ENCODE measurements at places on chromosomes 1 and 21.

- DNase-seq, result no peak
Observed at GRCh38 chr1:79117376-79117775, 110.8 kb upstream of the ADGRL4 start.

DNA sequence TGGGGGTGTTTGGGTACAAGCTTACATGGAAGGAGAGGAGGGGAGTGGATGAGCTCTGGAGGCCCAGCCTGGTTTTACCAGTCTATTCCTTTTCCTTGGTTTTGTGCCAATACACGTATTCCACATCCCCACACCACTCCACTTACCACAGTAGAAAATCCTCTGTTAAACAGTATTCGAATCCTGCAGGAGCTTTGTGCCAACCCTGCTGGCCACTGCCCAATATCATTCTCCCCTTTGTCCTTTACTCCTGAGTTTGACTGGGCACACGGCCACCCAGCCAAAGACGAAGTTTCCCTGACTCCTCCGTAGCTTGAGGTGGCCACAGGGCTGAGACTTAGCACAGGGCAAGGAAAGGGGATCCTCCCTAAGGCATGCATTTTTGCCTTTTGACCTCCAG is 61.6 kb downstream of the TMCO4 start:
- DNase-seq, result no peak

DNA sequence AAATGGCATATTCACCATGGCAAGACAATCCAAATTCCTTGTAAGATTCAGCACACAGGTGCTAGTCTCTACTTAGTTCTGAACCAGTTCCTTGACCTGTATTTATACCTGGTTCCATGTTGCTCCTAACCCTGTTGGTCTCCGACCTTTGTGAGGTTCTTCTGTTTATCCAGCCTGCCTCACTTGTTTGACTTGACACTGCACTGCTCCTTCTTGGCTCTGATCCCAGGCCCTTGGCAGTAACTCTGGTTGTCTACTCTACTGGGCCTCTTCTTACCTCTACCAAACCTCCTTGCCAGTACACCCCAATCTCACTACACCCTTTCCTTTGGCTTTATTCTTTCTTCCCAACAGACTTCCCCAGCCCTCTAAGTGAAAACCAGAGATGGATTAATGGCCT is 419.4 kb upstream of the USP24 start:
- DNase-seq, result no peak

DNA sequence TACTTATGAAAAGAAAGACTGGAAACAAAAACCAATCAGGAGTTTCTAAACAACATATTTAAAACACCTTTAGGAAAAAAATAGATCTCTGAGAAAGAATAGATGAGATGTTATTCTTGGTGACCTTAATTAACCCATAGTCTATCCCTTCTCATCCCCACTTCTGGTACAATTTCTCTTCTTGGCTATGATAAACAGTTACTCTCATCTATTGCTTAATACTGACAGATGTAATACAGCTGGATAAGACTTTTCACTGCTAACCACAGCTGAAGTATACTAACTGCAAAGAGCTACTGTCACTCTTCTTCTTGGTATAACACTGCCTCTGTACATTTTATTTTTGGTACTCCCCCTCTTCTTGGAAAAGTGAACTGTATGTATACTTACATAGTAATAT is 15.2 kb downstream of the EXTL2 start:
- DNase-seq, result no peak

GRCh38 chr1:89464008-89464407 is 60.6 kb upstream of the LRRC8B start:
- no peak for DNase-seq

GRCh38 chr1:42999308-42999707 is 40.6 kb upstream of the SLC2A1 start:
- no peak for DNase-seq

GRCh38 chr1:10965546-10966226 is 46.8 kb upstream of the TARDBP start:
- no peak for DNase-seq

DNA sequence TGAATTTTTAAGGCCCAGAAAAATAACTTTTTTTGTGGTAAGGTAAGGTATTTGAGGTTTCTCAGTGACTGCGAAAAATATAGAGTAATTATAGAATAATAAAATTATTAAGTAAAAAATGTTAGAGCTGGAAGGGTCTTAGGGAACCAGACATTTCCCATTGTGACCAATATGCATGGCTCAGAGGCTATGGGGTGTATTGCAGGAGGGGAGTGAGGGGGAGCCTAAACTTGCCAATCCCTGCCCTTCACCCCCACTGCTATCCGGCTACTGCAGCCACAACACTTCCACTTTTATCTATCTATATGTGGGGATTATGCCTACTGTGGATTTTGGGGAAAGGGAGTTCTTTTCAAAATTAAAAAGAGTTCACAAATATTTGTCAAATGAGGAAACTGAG is 7.6 kb upstream of the GADD45A start:
- DNase-seq, result no peak

DNA sequence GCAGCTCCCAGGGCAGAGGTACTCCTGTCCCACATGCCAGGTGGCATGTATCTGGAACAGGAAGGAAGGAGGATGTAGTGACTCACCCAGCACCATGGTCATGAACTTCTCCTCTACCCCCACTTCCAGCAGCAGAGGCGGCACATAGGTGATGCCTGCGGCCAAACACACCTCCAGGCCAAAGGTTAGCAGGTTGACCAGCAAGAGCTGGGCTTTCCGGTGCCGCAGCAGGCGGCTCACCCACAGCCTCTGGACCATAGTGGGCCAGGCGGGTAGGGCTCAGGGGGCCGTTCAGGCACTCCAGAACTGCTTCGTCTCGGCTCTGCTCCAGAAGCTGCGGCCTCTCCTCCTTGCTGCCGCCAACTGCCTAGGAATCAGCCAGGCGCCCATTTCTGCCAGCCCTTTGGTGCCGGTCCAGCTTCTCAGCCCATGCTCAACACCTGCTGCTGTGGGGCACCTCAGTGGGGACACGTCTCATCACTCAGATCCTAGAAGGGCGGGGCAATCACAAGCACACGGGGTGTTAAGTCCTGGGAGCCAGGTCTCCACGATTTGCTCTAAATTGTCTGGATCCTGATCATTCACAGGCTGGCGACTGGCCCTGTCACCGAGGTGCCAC is 15.8 kb downstream of the SLC45A3 start:
- no peak for DNase-seq

DNA sequence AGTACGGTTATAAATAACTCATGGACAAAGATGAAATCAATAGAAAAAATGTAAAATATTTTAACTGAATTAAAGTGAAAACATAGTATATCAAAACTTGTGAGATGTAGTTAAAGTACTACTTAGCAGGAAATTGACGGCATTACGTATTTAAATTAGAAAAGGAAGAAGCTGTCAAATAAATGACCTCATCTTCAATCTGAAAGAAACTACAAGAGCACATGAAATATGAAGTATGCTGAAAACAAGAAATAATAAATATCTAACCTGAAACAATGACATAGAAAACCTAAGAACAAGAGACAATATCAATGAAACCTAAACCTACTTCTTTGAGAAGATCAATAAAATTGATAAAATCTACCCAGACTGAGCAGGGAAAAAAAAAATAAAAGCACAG is 122.2 kb upstream of the PDE4B start:
- DNase-seq, result no peak
